ENCODE measurements at places on chromosomes 2 and 18.

DNA sequence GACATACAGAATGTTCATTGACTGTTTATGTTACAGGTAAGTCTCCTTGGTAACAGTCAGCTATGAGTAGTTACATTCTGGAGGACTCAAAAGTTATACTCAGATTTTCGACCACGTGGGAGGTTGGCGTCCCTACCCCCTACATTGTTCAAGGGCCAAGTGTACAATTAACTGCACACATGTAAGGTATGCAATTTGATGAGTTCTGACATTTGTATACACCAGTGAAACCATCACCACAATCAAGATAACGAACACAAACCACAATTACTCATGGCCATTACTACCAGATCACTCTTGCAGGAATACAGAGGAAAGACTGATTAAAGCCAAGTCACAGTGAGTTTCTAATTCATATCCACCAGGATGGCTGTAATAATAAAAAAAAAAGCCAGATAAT lies 39.6 kb upstream of the LDLRAD4 start:
- DNase-seq: peak; percentile 29

DNA sequence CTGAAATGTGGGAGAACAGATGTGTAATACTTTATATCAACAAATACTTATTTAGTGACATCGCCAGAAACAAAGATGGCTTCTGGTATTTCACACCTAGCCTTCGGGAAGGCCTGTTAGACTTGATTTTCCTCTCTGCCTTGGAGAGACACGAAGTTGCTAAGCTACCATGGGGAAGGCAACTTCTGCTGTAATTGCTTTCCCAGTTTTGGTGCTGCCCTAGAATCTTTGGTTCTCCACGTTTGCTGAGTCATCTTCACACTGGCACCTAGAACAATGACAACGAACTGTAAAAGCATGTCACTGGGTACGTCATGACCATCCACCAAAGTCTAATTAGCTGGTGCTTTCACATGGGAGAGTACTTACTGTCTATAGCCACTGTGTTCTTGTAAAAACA lies 58.7 kb upstream of the ACTR3 start:
- DNase-seq: no peak

GRCh38 chr2:88188748-88189147 lies 18.6 kb downstream of the THNSL2 start:
- no peak for DNase-seq

- DNase-seq: no peak
Observed at GRCh38 chr2:36951574-36951973, 14.8 kb downstream of the STRN start.
